ENCODE measurements at places on chromosomes 11 and 22. TPM values are rescaled to one million over a fixed set of nuclear protein-coding genes. Genes with fewer than 3 reads are reported as not detected.

TRIM64 gene
- polyA plus RNA-seq: not detected

TRIM6 gene
- polyA plus RNA-seq: 1.2 TPM

LRRN4CL gene
- polyA plus RNA-seq: 3.0 TPM

OR5AR1 gene
- polyA plus RNA-seq: not detected

FAM76B gene
- polyA plus RNA-seq: 4.8 TPM

NXPE4 gene
- 46.8 TPM for polyA plus RNA-seq

PKP3 gene
- polyA plus RNA-seq: 140 TPM

NRGN gene
- 7.4 TPM for polyA plus RNA-seq

HOATZ gene
- polyA plus RNA-seq: not detected

GRIA4 gene
- polyA plus RNA-seq: 0.60 TPM

ALDH3B2 gene
- not detected for polyA plus RNA-seq

PTDSS2 gene
- polyA plus RNA-seq: 29.0 TPM

PRR33 gene
- not detected for polyA plus RNA-seq

KLHL35 gene
- not detected for polyA plus RNA-seq

FGF19 gene
- not detected for polyA plus RNA-seq

BRMS1 gene
- 65.4 TPM for polyA plus RNA-seq

ARHGAP20 gene
- 0.69 TPM for polyA plus RNA-seq

OR4D6 gene
- not detected for polyA plus RNA-seq

JAML gene
- 16.5 TPM for polyA plus RNA-seq

MMP27 gene
- not detected for polyA plus RNA-seq

LUZP2 gene
- polyA plus RNA-seq: 2.1 TPM

CD248 gene
- 3.0 TPM for polyA plus RNA-seq

LINC01488 gene
- polyA plus RNA-seq: not detected

LRRC56 gene
- 5.9 TPM for polyA plus RNA-seq

MYRF gene
- 1.8 TPM for polyA plus RNA-seq

FOLH1 gene
- 0.47 TPM for polyA plus RNA-seq

CHRM1 gene
- not detected for polyA plus RNA-seq

PGA5 gene
- polyA plus RNA-seq: 1.2 TPM

TMEM184B gene
- 8.1 TPM for polyA plus RNA-seq

MAP6 gene
- polyA plus RNA-seq: not detected

CSRP3 gene
- 1.2 TPM for polyA plus RNA-seq

C11orf16 gene
- polyA plus RNA-seq: not detected

Measured in sigmoid colon (tissue), 7 donors.